T-cell (primary cell): ENCODE measurements at places on chromosomes 16 and 17. TPM values are rescaled to one million over a fixed set of nuclear protein-coding genes. Genes with fewer than 3 reads are reported as not detected.

The GRB7 gene
- not detected for total RNA-seq

The CDK5R1 gene
- total RNA-seq: 18.5 TPM

The MFAP4 gene
- total RNA-seq: 0.63 TPM

The SLFN13 gene
- 34.9 TPM for total RNA-seq

The CD19 gene
- 11.9 TPM for total RNA-seq

DNA sequence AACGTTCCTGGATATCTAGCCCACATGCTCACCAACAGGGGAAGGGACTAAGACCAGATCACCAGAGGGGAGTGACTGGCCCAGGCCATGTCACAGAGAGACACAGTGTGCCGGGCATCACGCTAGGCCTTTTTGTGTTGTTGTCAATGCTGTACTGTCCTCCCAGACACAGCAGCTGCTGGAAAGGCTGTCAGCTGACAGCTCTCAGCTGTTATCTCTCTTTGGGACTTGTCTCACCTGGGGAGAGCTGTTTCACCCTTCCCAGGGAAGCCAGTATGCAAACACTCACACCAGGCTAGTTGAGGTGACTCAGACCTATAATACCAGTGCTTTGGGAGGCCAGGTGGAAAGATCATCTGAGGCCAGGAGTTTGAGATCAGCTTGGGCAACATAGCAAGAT, 19.4 kb downstream of the UNC45B start:
- no peak for DNase-seq

DNA sequence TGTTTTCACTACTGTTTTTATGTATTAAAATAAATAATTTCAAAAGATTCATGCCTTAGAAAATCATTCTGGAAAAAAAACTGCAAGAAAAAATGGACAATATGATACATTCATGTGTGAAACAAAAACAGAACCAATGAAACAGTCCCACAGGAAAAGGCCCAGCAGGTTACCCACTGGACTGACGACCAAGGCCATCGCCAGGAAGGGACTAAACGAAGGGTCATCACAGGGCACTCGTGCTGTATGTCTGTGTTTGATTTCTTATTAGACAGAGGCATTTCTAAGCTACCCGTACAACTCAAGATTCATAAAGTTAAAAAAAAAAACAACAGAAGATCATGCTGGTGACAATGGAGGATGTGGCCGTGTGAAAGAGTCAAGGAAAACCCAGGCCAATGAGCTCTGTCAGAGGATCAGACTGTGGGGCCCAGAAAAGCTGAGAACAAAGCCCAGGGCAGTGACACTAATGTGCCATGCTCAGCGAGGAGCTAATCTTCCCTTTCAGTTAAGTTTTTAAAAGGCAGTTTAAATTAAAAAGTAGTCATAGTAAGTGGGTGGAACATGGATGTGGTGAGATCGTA, 31.8 kb downstream of the NSMCE1 start:
- no peak for DNase-seq

DNA sequence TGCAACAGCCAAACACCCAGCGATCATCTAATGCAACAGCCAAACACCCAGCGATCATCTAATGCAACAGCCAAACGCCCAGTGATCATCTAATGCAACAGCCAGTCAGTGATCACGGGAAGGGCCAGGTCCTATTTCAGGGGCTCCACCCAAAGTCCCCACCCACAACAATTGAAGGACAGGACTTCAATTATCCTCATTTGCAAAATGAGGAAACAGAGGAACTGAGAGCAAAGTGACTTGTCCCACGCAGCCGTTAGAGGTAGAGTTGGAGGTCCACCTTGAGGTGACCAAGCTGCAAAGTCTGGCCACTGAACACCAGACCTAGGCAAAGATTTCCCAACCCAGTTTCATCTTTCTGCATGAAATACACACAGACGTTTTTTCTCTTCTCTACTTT, 3.7 kb downstream of the ZG16B start:
- no peak for DNase-seq

- DNase-seq: no peak
Measured at GRCh38 chr17:10661437-10661836, 4.3 kb upstream of the MYH3 start.

GRCh38 chr16:83717308-83717707, 90.5 kb upstream of the HSBP1 start:
- no peak for DNase-seq

DNA sequence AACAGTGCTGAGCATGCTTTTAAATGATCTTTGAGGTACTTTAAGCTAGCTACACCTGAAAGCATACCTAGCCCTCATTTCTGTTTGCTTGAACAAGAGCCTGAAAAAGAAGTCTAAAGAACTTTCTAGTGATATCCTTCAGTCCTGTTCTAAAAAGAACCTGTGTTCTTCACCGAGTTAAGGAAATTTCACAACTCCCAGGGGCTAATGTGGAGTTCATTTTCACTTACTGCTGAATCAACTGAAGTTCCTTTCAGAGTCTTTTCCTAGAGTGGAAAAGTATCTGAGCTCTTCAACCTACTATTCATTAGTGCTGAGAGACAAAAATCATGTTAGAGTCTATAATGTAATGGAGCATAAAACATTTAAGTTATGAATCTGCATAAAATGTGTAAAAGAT, 66.9 kb downstream of the CHD9 start:
- no peak for DNase-seq

DNA sequence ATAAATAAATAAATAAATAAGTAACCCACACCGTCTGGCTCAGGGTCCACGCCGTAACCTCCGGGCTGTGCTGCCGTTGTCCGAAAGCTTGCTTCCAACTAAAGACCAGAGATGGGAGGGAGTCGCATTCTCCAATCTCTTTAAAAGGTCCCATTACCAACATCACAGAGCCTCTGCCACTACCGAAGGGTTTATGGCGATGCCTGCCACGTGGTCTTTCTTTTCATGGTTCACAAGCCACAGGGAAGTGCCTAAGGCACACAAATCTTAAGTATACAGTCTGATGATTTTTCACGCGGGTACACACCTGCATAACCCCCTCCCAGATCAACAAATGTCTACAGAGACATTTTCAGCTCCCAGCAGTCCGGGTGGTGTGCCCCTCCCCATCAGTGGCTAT, 1.4 kb downstream of the COTL1 start:
- DNase-seq: peak; percentile 34

- no peak for DNase-seq
Measured at GRCh38 chr16:9677301-9677653, 505.0 kb downstream of the GRIN2A start.

- no peak for DNase-seq
Measured at GRCh38 chr17:73341350-73342049, 29.7 kb upstream of the CDC42EP4 start.

DNA sequence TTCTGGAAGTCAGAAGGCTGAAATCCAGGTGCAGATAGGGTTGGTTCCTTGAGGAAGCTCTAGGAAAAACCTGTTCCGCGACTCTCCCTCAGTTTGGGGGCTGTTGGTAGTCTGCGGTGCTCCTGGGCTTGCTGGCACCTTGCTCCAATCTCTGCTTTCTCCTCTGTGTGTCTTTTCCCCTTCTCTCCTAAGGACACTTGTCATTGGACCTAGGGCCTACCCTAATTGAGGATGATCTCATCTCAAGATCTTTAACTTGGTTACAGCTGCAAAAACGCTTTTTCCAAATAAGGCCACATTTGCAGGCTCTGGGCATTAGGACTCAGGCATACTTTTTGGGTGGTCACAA, 12.9 kb upstream of the CACNG4 start:
- no peak for DNase-seq

DNA sequence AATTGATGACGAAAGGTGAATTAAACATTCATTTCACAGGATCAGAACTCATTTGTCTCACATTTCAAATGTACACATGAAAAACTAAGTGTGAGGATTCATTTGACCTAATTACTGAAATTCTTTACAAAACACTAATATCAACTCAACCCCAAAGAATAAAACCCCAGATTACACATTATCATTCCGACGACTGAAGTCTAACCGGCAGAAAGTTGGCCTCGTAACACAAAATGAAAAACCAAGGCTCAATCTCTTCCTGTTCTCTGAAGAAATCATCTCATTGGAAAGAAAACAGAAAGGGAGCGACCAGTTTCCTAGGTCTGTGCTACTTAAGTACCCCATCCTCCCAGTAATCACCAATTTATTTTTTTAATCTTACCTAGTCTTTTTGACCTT, 1.8 kb downstream of the JPT1 start:
- no peak for DNase-seq

GRCh38 chr17:10879190-10879836, 41.4 kb upstream of the PIRT start:
- no peak for DNase-seq
